ENCODE measurements at places on chromosomes 2 and 18.
A peak's percentile ranks its signal among the peaks of the same experiment; 100 is the strongest.

GRCh38 chr2:51079945-51080344 is 48.0 kb upstream of the NRXN1 start:
- DNase-seq: no peak

DNA sequence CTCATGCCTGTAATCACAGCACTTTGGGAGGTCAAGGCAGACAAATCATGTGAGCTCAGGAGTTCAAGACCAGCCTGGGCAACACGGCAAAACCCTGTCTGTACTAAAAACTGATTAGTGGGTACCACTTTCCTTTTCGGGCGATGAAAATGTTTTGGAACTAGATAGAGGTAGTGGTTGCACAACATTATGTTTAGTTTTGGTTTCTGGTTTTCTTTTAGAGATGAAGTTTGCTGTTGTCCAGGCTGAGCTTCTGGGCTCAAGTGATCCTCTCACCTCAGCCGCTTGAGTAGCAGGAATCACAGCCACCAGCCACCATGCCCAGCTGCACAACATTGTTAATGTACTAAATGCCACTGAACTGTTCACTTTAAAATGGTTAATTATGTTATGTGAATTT is 27.6 kb downstream of the AAK1 start:
- DNase-seq: no peak

- no peak for DNase-seq
Observed at GRCh38 chr2:68505603-68506159, 38.3 kb downstream of the APLF start.

- DNase-seq: peak; percentile 66
Observed at GRCh38 chr2:120546048-120546864, 189.4 kb upstream of the GLI2 start.

DNA sequence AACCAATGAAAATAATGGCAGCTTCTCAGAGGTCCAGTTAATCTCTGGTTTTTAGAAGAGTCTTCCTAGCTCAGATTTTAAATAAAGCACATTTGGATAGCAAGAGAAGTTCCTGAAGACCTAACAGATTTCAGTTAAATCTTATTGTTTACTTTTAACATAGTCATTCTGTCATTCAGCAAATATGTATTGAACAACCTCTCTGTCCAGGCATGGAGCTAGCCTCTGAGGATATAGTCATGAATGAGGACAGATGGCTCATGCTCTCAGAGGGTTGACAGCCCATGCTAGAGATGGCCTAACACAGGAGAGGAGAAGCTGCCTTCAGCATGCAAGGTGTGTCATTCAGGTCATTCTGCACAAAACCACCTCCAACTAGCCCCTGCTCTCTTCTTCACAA is 6.2 kb downstream of the CCBE1 start:
- DNase-seq: no peak

- no peak for DNase-seq
Observed at GRCh38 chr2:38057651-38058410, 18.1 kb downstream of the CYP1B1 start.

DNA sequence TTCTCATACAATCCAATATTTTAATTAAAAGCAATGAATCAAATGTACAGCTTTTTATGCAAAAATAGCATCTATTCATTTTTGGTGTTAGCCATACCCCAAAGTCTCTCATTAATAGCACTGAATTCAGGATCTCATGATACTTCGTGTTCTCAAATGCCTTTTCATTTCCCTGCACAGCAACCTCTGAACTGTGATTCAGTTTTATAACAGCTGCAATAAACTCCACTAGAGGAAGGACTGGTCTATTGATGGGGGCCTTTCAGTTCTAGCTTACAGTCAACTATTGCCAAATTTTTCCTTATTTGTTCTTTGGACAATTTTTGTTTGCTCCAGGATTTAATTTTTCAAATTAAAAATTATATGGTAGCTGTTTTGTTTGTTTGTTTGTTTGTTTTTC is 4.8 kb upstream of the TMEM87B start:
- no peak for DNase-seq

GRCh38 chr18:54388203-54389142 is 30.8 kb downstream of the C18orf54 start:
- no peak for DNase-seq

GRCh38 chr2:110729106-110729505 is 3.3 kb upstream of the ACOXL start:
- no peak for DNase-seq

- no peak for DNase-seq
Observed at GRCh38 chr2:232798187-232798586, 21.8 kb upstream of the KCNJ13 start.

GRCh38 chr2:109087055-109087663 is 41.8 kb upstream of the SH3RF3 start:
- DNase-seq: no peak

DNA sequence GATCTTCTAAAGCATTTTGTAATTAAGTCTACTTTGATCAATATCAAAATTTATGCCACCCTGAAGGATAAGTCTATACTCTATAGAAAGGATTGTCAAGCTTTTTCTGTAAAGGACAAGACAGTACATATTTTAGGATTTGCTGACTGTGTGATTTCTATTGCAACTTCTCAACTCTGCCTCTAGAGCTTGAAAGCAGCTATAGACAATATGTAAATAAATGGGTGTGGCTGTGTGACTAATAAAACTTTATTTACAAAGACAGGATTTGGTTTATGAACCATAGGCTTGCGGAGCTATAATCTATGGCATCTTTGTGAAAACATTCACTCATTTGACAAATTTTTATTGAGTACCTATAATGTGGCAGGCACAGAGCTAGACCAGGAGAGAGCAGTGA is 18.4 kb downstream of the UPP2 start:
- DNase-seq: no peak

DNA sequence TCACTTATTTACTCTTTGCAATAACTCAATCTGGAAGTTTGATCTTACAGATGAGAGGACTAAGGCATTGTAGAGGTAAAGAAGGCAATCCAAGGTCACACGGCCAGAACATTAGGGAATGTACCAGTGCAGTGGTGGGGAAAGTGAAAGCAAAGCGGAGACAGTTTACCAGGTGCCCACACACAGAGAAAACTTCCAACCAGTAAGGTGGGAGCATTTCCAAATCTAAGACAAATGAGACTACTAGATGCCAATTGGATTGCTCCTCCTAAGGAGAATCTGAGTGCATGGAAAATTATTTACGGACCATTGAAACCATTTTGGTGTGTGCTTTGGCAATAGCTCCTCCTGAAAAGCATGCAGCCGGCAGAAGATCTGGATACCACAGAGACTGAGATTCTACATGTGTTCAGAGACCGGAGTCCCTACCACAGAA is 34.9 kb downstream of the SLC20A1 start:
- no peak for DNase-seq

DNA sequence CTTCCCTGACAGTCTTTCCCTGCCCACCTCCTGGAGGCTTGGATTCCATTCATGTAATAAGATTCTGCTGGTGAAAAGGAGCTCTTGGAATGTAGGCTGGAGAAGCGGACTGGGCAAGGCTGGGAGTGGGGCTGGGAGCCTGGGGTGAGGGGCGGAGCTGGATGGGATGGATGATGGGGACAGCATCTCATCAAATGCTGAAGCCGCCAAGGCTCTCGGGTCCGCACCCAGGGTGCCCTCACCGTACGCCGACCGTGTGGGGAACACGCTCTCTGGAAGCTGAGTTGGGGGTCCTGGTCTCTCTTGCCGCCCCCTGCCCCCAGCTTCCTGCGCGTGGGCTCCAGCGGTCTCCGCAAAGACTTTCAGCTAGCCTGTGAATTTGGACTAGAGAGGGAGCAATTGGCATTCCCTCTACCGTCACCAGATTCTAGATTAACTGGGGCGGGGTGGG is 9.1 kb downstream of the RAX start:
- peak; percentile 86 for DNase-seq

DNA sequence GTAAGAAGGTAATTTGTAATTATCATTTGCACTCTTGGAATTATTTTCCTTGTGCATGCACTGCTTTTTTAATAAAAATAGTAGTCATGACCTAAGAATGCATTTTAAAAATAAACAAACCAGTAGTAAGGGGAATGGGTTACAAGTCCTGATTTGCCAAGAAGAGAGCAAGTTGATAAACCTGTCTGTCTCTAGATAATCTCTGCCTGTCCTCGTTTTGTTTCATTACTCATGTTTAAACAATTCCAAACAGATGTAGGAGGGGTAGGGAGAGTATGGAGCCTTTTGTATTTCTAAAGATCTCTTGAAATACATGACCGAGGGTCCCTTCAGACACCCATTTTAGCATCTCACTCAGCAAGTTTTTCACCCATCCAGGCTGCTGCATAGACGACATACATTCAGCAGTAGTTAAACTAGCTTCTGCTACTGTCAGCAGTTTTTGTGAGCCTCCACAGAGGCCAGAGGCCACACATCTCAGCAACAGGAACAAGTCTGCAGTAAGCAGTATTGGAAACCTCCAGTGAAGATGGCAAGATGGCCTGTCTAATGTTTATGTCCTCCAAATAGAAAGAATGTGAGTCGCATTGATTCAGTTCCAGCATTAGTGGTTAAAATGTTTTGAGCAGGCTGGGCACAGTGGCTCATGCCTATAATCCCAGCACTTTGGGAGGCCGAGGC is 2.3 kb upstream of the EXOC6B start:
- DNase-seq: peak; percentile 33

GRCh38 chr2:11995456-11995855 is 249.0 kb downstream of the LPIN1 start:
- no peak for DNase-seq

DNA sequence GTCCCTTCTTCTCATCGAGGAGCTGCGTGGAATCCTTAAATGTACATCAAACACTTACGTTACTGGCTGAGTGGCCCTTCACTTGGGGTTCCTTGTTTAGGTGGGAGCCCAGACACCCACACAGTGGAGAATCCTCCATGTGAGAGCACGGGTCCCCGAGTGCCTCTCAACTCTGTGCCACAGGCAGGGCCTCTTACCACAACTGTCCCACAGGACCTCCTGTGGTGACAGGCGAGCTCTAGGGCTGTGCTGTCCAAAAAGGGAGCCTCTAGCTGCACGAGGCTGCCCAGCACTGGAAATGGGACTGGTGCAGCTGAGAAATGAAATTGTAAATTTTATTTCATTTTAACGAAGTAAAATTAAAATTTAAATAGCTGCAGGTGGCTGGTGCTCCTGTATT is 145.7 kb downstream of the DYSF start:
- DNase-seq: no peak

GRCh38 chr2:148653437-148653836 is 8.9 kb downstream of the EPC2 start:
- DNase-seq: no peak

DNA sequence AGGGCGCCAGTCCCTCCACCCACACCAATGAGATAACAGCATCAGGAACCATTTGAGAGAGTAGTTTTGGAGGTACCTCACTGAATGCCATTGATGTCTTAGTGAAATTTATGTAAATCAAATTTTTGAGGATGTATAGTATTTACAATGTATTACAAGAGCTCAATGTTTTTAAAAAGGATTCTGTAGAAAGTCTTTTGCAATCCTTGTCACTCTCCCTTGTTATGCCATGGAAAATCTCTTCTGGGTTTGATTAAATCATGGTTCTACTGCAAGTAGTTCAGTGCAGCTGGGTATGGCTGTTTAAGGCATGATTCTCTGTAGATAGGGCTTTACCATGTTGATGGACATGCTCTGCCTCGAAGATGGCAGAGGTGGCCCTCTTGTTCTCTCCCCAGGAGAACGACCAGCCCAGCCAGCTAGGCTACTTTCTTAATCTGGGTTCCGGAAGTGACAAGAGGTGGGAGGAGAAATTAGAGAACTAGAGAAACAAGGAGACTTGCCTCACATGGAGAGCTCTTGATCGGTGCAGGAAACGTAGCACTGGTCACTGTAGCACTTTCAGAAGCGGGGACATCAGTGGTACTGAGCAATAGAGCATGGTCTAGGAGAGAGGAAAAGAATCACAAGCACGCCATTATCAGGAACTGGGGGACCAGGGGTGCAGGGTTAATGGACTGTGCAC is 202.7 kb downstream of the CLIP4 start:
- no peak for DNase-seq

GRCh38 chr2:106667478-106668070 is 180.4 kb downstream of the CD8B2 start:
- DNase-seq: no peak

DNA sequence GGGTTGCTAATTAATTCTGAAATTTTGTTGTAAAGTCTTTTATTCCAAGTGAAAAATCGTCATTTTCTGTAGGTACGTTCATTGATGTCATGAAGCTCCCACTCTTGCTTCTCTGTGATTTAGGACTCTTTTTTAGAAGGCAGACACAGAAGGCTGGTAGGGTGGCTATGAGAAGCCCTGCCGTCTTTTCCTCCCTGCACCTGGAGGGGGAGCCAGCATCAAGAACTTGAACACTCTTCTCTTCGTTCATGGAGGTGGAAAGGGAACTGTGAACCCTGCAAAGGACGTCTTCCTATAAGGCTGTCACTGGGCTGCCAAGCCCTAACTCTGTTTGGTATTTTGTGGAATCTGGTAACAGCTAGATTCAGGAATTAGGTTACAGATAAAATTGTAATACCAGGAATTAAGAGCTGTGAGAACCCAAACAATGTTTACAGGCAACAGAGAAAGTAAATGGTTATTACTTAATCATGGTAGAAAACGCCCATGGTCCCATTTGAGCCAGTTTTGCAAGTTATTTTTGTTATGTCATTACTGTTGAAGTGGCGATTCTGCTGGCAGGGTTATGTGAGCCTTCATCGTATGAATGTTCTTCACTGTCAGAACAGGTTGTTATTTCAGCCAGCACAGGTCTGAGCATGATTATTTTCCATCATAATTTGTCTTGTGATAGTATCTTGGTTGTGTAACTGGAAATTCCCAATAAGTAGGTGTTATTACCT is 112.2 kb downstream of the OSBPL6 start:
- DNase-seq: peak; percentile 17

- no peak for DNase-seq
Observed at GRCh38 chr2:10240161-10240681, 62.5 kb upstream of the HPCAL1 start.

DNA sequence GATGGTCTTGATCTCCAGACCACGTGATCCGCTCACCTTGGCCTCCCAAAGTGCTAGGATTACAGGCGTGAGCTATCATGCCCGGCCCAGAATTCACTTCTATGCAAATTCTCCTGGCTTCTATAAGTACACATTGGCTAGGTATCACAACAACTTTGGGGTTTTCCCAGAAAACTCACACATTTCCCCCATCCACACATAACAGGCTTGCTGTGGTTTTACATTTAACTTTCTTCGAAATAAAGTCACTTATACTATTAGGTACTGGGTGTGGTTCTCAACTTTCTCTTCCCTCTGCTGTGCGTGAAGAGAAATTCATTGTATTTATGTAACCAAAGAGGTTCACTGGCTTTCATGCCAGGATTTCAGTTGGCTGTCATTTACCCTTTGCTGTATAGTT is 439.4 kb upstream of the CWC22 start:
- DNase-seq: no peak

GRCh38 chr2:37532503-37532902 is 138.9 kb downstream of the CDC42EP3 start:
- no peak for DNase-seq

- DNase-seq: no peak
Observed at GRCh38 chr2:212894026-212894425, 257.4 kb downstream of the IKZF2 start.

DNA sequence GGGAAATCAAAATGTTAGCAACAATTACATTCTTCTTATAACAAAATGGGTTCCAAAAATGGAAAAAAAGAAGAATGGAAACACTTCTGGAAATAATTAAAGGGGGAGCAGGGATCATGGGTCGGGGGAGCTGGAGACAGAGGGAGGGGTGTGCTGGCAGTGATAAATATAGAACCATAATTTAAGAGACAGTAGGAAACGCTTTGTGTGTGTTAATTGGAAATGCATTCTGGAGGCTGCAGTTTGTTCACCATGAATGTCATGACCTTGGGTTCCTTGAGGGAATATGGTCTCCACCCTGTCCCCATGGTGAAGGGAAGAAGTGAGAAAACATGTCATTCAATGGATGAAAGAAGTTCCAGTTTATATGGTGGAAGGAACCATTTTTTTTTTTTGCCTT is 540.7 kb downstream of the TNS1 start:
- DNase-seq: peak; percentile 60

Data from eye (tissue), 1 donor.